ENCODE measurements at places on chromosomes 12 and 14. TPM values are rescaled to one million over a fixed set of nuclear protein-coding genes. Genes with fewer than 3 reads are reported as not detected.

DNA sequence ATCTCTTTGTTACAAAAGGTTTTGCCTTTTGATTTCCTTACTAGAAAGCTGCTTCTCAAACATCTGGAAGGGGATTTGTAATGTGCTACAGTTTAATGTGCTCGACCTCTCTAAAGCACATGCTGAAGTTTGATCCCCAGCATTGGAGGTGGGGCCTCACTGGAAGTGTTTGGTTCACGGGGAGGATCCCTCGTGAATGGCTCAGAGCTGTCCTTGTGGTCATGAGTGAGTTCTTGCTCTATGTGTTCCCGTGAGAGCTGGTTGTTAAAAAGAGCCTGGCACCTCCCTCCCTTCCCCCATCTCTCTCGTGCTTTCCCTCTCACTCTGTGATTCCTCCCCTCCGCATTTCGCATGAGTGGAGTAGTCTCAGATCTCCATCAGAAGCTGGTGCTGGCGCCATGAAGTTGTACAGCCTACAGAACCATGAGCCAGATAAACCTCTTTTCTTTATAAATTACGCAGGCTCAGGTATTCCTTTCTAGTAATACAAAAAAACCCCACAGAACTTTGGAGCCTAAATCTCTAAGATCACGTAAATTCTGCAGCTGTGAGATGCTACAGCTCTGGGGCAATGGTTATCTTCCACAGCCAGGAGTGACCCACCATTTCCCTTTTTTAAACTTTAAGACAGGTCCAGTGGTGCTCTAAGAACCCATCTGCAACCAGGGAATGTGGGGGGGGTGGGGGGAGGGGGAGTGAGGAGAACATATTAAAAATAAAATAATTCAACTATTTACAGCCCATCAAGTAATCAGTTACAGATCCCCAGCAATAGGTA lies 214.4 kb downstream of the FOXN3 start:
- no peak overlapping the region for H3K4me3 ChIP-seq
- H3K27ac ChIP-seq = no peak overlapping the region
- no peaks in the 10 kb centered on the region for H3K36me3 ChIP-seq

GRCh38 chr14:69014829-69015259 lies 35.7 kb upstream of the ACTN1 start:
- no peaks in the 10 kb centered on the region for H3K36me3 ChIP-seq
- H3K4me1 ChIP-seq = peaks cover 5% of the 10 kb centered on the region
- H3K4me3 ChIP-seq = no peak overlapping the region
- no peak for DNase-seq

GRCh38 chr12:123099560-123100192 lies 51.2 kb downstream of the PITPNM2 start:
- H3K27ac ChIP-seq = no peak overlapping the region
- H3K27me3 ChIP-seq = no peaks in the 10 kb centered on the region
- no peak for DNase-seq
- no peaks in the 10 kb centered on the region for H3K36me3 ChIP-seq
- H3K4me1 ChIP-seq = peaks cover 38% of the 10 kb centered on the region

GRCh38 chr14:44180975-44181374 lies 326.1 kb downstream of the FSCB start:
- H3K4me1 ChIP-seq = no peaks in the 10 kb centered on the region
- DNase-seq = no peak
- no peaks in the 10 kb centered on the region for H3K27me3 ChIP-seq
- H3K27ac ChIP-seq = no peak overlapping the region

DNA sequence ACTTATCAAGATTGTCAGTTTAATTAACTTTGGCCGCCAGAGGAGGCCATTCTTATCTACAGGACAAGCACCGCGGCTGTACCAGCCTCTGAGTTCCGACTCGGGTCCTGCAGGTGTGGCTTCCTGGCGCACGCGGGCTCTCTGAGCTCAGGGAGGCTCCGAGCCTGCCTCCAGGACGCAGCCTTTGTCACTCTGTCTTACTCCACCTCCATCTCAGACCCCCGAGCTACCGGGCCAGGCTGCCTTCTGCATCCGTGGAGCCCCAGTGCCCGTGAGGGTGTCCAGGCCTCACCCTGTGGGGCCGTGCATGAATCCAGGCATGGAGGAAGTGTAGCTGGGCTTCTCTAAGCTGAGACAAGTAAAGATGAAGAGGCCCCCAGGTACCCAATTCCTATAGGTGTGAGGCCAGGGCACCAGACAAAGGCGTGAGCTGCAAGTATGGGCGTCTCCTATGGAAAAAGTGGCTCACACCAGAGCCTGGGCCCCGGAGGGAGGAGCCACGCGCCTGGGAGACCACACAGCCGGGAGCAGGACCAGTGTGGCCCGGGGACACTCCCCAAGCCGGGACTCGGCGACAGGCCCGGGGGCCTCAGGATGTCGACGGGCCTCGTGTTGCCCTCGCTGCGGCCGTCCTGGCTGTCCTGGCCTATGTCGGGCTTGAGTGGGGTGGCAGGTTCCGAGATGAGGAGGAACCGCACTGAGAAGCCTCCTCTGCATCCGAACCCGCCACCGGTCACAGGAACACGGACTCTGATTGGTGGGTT lies 42.8 kb downstream of the NOC4L start:
- H3K4me1 ChIP-seq = peaks cover 20% of the 10 kb centered on the region
- no peak for DNase-seq
- H3K36me3 ChIP-seq = no peaks in the 10 kb centered on the region
- H3K4me3 ChIP-seq = no peak overlapping the region
- H3K27ac ChIP-seq = no peak overlapping the region

DNA sequence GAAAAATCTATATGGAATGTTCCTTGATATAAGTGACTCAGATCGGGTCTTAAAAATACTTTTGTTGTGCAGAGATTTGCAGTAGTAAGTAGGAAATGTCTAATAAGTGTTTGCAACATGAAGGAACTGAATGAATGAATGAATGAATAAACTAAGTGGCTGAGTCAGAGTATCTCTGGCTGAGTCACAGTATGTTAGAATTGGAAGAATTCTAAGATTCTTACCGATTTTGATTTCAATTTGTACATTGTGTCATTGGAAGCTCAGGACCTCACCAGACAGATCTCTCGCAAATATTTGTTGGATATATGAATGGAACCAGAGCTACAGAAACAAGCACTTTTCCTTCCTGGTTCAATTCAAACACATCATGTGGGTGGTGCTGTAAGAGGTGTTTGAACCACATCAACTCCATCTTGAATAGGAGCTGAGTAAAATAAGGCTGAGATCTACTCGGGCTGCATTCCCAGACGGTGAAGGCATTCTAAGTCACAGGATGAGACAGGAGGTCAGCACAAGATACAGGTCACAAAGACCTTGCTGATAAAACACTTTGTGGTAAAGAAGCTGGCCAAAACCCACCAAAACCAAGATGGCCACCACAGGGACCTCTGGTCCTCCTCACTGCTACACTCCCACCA lies 123.9 kb upstream of the FOXN3 start:
- no peaks in the 10 kb centered on the region for H3K36me3 ChIP-seq
- no peak overlapping the region for H3K4me3 ChIP-seq
- peak; percentile 39 for DNase-seq
- peaks cover 13% of the 10 kb centered on the region for H3K4me1 ChIP-seq
- H3K27me3 ChIP-seq = no peaks in the 10 kb centered on the region
- H3K27ac ChIP-seq = no peak overlapping the region

- peak overlapping the region; percentile 48 for H3K27ac ChIP-seq
- H3K4me3 ChIP-seq = no peak overlapping the region
- H3K36me3 ChIP-seq = no peaks in the 10 kb centered on the region
- no peaks in the 10 kb centered on the region for H3K27me3 ChIP-seq
These were observed 109.6 kb downstream of the BCAT1 start for GRCh38 chr12:24839268-24839791.

DNA sequence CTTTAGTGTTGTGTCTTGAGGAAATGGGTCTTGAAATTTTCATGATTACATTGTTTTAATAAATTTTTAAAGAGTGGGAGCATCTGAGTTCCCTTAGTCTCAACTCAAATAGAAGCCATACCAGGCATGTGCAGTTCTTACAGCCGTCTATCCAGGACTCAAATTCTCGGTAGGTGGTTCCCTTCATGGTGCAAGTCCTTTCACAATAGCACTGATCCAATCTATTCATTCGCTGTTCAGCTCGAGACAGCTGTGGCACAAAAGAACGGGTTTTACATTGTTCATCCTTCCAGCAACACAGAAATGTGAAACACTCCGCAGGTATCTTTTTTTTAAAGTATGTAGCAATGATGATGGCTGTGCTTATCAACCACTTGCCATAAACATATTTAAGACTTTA lies 100.2 kb downstream of the NELL2 start:
- H3K27me3 ChIP-seq = no peaks in the 10 kb centered on the region
- no peaks in the 10 kb centered on the region for H3K36me3 ChIP-seq
- H3K4me1 ChIP-seq = no peaks in the 10 kb centered on the region
- no peak for DNase-seq

DNA sequence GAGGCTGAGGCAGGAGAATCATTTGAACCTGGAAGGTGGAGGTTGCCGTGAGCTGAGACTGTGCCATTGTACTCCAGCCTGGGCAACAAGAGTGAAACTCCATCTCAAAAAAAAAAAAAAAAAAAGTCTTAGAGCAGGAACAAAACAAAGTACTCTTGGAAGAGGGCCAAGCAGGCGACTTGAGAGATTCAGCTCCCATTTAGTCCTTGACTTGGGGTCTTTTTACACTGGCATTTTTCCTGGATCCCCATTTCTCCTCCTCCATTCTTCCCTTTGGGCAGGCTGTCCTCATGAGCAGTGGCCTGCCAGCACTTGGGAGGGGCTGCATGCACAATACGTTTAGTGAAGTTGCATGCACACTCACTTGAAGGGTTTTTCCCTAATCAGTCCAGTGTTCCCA lies 72.9 kb downstream of the C14orf132 start:
- H3K36me3 ChIP-seq = no peaks in the 10 kb centered on the region
- no peak overlapping the region for H3K27ac ChIP-seq
- no peak for DNase-seq
- H3K4me3 ChIP-seq = no peak overlapping the region
- peaks cover 4% of the 10 kb centered on the region for H3K4me1 ChIP-seq

DNA sequence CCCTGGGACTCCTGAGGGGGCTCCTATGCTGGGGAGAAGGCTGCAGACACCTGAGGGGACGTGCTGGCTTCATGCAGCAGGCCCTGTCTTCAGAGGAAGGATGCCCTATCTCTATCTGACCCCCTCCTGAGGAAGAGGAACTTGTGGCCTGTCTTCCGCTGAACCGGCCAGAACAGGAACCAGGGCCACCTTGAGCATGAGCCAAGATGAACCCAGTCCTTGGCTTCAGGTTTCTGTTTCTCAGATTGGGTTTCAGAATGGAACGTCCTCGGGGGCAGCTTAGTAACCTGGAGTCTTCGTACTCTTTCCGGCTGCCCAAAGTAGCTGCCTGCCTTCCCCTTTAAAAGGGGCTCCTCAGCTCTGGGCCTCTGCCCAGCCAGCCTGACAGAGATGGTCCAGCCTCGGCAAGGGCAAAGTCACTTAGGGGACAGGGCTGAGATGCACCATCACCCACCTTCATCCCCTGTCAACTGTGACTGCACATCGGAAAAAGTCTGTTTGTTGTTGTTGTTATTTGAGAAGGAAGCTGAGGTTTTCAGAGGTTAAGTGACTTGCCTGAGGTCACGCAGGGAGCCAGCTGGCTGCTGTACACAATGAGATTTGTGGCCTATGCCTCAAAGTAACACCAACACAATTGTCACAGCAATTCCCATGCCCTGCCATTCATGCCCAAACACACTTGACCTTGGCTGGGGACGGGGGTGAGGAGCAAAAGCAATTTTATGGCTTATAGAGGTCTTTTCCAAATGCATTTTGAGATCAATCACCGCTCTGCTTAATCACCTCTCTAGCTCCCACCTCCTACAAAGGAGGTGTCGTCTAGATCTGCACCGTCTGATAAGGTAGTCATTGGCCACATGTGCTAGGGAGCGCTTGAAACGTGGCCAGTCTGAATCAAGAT lies 13.4 kb downstream of the ASB2 start:
- peaks cover 15% of the 10 kb centered on the region for H3K36me3 ChIP-seq
- peaks cover 49% of the 10 kb centered on the region for H3K4me1 ChIP-seq
- H3K4me3 ChIP-seq = no peak overlapping the region

- no peaks in the 10 kb centered on the region for H3K27me3 ChIP-seq
- no peaks in the 10 kb centered on the region for H3K4me1 ChIP-seq
- no peak overlapping the region for H3K4me3 ChIP-seq
- no peak overlapping the region for H3K27ac ChIP-seq
- H3K36me3 ChIP-seq = no peaks in the 10 kb centered on the region
- DNase-seq = no peak
These were observed 12.3 kb downstream of the TRPV4 start for GRCh38 chr12:109820816-109821381.

DNA sequence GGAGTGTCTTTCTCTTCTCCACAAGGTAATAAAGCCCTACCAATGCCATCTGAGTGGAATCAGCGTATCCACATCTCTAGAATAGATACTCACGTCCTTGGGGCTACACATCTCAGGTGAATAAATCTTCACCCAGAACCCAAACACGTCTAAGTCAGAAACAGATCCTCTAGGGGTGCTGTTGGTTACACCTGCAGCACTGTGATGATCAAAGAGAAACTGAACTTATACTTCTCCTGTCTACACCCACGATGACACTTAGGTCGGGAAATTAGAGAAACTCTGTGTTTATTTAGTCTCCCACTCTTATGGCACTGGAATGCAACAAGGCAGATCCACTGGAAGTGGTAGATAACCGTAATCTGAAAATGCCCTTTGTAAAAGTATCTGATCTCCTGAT lies 46.2 kb downstream of the WIF1 start:
- H3K36me3 ChIP-seq = no peaks in the 10 kb centered on the region
- H3K27me3 ChIP-seq = no peaks in the 10 kb centered on the region
- H3K4me3 ChIP-seq = no peak overlapping the region
- no peaks in the 10 kb centered on the region for H3K4me1 ChIP-seq
- H3K27ac ChIP-seq = no peak overlapping the region
- no peak for DNase-seq

DNA sequence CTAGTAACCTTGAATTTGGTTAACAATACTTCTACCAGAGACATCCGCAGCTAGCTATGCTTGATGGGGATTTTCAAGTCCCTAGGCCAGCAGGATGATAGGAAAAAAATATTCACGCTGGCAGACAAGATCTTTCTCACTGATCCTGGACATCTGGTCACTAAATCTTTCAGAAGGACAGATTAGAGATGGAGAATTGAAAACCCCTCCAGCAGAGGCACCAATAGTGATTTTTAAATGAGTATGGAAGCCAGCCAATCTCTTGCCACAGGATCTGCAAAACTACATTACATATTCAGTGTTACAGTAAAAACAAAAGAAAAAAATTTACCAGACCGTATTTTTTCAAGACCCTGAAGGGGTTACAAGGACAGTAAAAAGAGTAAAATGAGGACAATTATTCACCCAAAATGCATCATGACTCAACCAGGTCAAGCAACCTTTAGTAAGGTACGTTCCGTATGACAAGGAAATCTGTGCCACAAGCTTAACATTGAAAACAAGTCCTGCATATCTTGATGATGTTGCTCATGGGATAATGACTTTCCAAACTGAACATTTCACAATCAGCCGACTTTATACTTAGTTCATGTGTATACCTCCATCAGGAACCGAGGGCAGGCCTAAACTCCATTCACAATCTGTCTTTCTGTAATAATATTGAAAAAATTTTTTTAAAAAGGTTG lies 239.5 kb downstream of the GXYLT1 start:
- DNase-seq = no peak
- no peaks in the 10 kb centered on the region for H3K27me3 ChIP-seq
- no peak overlapping the region for H3K4me3 ChIP-seq
- H3K4me1 ChIP-seq = no peaks in the 10 kb centered on the region
- no peaks in the 10 kb centered on the region for H3K36me3 ChIP-seq
- no peak overlapping the region for H3K27ac ChIP-seq

The THTPA gene
- 18.3 TPM for total RNA-seq

The RPL10L gene
- not detected for total RNA-seq

The PDZRN4 gene
- total RNA-seq = 47.1 TPM

The SYNE3 gene
- 18.7 TPM for total RNA-seq
